ENCODE measurements at places on chromosomes 16 and 17.

- no peak for DNase-seq
Observed at GRCh38 chr16:75647112-75647491, 363 bp downstream of the KARS1 start.

DNA sequence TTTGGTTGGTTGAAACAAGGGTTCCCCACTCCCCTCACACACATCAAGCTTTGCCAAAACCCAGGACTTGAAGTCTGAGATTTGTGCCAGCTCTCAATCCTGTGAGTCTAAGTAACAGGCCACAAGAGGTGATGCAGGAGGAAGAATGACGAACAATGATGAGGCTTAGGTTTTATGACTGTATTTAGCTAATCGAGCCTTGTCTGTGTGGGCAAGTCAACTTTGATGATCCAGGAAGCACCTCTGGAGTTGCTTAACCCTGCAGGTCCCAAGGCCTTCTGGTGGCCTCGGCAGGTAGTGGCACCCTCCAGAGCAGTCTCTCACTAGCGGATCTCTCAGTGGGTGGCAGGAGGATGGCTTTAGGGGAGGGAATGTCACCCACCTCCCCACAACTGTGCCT, 28.7 kb downstream of the CDK5RAP3 start:
- no peak for DNase-seq

GRCh38 chr17:47708864-47709541, 15.0 kb downstream of the TBKBP1 start:
- no peak for DNase-seq

- DNase-seq, result no peak
Observed at GRCh38 chr17:71117466-71117865, 948.1 kb downstream of the KCNJ2 start.

DNA sequence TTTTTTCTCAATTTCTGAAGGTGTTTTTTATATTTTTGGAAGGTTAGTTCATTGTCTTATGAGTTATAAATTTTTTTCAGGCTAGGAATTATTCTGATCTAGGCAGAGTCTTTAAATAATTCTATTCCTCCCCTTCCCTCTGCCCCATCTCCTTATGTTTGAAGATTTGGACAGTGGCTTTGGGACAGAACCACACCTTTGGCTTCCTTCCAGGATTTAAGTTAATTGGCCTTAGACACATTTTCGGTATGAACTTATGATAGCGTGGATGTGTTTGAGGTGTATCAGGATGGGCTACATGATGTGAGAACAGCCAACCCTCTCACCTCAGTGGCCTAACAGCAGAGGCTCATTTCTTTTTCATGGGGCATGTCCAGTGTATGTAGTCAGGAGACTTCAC, 24.3 kb downstream of the EPN2 start:
- no peak for DNase-seq

- no peak for DNase-seq
Observed at GRCh38 chr16:4214215-4214621, 27.7 kb downstream of the SRL start.

DNA sequence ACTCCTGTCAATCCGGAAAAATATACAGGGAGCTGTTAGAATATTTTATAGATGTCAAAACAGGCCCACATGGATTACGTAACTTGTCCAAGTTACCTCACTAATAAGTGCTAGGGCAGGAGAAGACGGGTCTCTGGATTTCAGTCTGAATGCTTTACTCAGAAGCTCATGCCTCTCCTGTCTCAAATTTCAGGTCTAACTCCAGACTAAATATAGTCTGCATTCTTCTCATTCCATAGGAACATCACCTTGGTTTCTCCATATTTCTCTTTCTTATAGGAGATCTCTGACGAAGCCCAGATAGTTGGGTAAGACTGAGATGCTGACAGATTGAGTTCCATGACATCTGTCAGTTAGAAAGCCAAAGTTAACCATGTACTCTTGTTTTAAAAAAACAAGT, 174.2 kb downstream of the STX8 start:
- no peak for DNase-seq

DNA sequence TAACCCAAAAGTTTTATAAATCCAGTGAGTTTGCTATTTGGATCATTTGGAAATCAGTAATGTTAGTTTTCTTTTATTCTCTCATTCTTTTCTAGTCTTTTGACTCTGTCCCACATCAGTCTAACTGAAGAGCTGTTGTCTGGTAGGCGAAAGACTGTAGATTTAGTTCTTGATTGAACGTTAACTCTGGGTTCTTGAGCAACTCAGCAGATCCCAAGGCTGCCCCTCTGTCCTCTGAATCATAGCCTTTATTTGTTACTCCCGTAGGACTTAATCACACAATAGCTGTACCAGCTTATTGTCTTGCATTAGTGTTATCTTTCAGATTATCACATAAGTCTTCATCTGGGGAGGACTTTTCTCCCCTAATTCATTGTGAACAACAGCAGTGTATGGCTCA, 119.3 kb upstream of the TOM1L1 start:
- DNase-seq, result no peak

DNA sequence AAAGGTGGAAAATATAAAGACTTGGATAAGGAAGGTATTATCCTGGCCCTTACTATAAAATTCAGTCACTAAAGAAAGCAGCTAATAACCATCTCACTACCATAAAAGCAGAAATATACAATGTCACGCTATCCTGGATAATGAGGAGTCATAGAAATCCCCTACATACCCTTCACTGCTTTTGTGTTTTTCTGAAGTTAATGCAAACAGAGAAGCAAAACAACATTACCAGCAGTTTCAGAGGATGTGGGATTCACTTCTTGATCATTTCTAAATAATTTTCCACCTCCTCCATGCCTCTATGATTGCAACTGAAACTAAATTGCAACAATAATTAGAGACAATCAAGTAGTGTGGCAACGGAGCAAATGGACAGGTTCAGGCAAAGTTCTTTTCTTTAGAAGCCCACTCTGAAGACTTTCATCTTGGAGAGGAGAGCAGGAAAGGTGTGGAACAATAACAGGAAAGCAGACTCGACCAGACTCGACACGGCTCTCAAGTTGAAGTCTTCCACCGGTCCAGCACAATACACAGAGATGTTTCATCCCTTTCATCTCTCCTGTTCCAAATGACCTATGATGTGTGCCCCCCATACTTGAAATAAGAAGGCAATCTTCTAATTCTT, 10.2 kb downstream of the CYTH1 start:
- DNase-seq, result no peak

DNA sequence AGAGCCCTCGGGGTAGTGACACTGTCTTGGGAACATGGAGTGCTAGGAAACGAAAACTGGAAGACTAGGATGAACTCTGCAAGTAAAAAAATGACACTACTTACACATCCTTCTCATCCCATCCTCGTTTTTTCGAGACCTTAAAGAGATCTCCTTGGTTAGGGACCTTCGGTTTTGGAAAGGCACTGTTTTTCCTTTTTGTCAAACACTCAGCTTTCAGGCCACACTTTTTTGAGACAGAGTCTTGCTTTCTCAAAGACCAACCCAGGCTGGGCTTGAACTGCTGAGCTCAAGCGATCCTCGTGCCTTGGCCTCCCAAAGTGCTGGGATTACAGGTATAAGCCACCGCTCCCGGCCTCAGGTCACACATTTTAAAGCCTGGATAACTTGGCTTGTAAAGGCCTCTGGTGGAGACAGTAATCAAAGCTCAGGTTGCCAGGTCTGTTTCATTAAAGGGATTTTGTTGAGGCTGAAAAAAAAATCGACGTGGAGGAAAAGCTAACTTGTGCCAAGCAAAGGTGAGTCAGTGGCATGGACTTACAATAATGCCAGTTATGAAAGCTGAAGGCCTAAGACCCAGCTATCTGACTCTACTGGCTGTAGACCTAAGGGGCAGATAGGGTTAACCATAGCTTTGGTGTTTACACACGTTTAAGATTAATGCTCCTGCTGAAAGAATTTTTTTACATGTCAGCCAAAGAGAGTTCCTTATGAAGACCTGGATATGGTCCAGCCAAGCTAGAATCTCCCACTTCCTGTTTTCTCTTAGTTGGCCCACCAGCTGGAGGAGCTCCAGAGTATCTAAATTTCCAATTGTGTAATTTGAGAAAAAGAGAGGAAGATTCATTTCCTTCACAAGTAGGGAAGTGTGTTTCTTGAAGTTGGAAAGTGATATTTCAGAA, 823 bp downstream of the NBR1 start:
- peak; percentile 2 for DNase-seq

DNA sequence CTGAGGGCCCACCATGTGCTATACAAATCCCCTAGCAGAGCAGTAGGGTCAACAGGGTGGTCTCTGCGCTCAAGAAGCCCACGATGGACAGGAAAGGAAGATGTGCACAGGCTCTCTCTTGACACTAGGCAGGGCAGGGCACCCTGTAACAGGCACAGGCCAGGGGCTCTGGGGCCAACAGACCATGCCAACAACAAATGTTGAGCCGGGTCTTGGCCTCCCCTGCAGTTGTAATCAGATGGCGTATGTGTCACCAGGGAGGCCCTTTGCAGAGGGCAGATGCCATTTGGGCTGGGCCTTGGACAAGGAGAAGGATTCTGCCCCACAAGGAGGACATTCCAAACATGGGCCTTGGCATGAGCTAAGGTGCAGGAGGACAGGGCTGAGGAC, 5.3 kb downstream of the TRPV1 start:
- DNase-seq, result no peak

DNA sequence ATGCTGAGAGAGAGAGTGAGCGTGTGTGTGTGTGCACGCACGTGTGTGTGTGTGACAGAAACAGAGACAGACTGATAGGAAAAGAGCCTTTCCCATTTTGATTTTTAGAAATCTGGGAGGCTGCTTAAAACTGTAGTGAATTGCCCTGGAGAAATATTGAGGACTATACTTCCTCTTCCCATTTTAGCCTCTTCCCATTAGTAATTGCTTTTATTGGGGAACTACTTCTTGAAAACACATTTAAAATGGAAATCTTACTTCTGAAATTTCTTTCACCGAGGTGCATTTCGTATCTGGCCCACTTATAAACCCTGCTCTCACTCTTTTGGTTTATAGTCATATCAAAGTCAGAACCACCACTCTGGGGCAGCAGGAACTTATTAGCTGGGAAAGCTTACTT, 47.1 kb downstream of the NUP93 start:
- no peak for DNase-seq

GRCh38 chr16:23709536-23709935, 3.5 kb downstream of the ERN2 start:
- DNase-seq, result no peak

GRCh38 chr17:37392024-37392590, 14.5 kb downstream of the ACACA start:
- no peak for DNase-seq

DNA sequence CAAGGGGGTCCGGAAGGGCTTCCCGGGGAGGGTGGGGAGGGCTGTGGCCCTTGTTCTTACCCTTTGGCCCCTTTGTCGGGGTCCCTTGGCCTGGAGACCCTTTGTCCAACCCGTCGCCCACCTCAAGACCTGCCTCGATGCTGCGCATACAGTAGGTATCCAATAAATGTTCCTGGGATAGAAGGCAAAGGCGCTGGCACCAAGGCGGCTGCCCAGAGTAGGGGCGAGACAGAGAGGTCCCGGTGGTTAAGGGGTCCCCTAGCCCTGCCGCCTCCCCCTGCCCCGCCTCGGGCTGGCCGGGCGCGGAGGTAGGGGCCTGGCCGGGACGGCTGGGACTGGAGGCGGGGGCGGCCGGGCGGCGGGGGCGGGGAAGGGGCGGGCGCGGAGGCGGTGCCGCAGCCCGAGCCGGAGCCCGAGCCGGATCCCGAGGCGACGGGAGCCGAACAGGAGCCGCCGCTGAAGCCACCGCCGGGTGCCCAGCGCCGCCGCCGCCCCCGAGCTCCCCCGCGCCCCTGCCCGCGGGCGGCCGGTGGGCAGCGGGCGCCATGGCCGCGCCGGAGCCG, at the start of gene NHERF2:
NHERF2 (plus strand) TSS at position 442 of the 563 bp plus-strand sequence; CDS start at position 546, 104 bp downstream.
- no peak for DNase-seq

GRCh38 chr16:14307527-14308367, 236.6 kb downstream of the MRTFB start:
- no peak for DNase-seq

GRCh38 chr17:17141860-17142552, 64.1 kb downstream of the PLD6 start:
- no peak for DNase-seq

GRCh38 chr17:15411384-15412198, 55.8 kb downstream of the CDRT4 start:
- no peak for DNase-seq

DNA sequence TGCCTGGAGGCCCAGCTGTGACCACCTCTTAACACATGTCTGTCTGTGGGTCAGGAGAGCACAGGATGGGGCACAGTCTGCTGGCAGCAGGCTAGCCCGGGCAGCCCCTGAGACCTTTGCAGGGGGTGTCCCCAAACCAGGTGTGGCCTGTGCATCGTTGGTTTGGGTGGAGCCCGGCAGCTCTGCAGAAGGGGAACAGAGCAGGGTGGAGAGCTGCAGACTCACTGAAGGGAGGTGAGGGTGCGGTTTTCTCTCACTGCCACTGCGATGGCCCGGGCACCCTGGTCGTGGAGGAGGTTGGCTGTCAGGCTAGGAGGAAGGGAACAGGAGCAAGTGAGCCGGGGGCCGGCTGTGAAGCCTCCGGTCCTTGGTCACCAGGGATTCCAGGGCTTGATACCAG, 28.8 kb downstream of the NLRC3 start:
- peak; percentile 61 for DNase-seq

GRCh38 chr17:45145035-45145389, 3.3 kb upstream of the HEXIM1 start:
- DNase-seq, result no peak

DNA sequence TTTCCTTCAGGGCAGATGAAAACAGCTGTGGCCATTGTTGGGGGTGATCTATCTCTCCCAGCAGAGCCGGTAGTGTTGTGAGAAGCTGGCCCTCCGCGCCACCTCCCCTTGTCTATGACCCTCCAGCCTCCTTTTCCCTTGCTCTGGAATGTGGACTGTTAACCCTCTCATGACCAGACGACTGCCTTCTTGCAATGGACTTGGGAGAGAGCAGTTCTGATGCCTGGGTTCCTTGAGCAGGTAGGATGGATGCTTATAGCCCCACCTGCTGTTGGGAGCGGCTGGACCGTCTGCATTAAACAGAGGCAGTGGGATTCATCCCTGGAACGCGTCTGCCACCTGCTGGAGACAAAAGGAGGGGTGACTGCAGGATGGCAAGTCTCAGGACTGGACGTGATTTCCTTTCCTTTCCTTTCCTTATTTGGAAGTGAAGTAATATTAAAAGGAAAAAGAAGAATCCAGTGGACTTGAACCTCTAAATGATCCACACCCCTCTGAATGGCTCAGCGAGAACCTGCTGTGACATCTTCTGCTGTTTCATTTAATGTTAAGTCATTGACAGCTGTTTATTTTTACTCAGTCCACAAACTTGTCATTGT, 1.8 kb upstream of the SOST start:
- DNase-seq, result peak; percentile 78

DNA sequence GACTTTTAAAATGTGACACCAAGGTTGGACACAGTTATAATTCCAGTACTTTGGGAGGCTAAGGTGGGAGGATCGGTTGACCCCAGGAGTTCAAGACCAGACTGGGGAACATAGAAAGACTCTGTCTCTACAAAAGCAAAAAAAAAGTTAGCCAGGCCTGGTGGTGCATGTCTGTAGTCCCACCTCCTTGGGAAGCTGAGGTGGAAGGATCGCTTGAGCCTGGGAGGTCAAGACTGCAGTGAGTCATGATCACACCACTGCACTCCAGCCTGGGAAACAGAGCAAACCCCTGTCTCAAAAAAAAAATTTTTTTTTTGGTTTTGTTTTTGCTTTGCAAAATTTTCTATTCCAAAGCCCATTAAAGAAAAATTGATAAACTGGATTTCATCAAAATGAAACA, 281.4 kb downstream of the BCAS3 start:
- DNase-seq, result no peak

All from stimulated activated naive B cell treated with anti-CD40 and anti-IgM and Interleukin-4, amounts not matched to agents 10 μg/mL and 1 μg/mL and 100 μg/mL, for 72 hours (primary cell).